SK-N-SH (cell line): ENCODE measurements at places on chromosomes 5 and 9. TPM values are rescaled to one million over a fixed set of nuclear protein-coding genes. Genes with fewer than 3 reads are reported as not detected.

The TLE4 gene
- 40.4 and 49.5 TPM in 2 replicates for polyA plus RNA-seq

- DNase-seq = no peak
Observed at GRCh38 chr9:73896061-73896460, 601.1 kb upstream of the RORB start.

- no peak for DNase-seq
Observed at GRCh38 chr9:20594608-20595007, 27.7 kb downstream of the MLLT3 start.

The ASTN2 gene
- 6.6 and 8.9 TPM in 2 replicates for polyA plus RNA-seq

The IFNA10 gene
- not detected in 2 replicates for polyA plus RNA-seq

DNA sequence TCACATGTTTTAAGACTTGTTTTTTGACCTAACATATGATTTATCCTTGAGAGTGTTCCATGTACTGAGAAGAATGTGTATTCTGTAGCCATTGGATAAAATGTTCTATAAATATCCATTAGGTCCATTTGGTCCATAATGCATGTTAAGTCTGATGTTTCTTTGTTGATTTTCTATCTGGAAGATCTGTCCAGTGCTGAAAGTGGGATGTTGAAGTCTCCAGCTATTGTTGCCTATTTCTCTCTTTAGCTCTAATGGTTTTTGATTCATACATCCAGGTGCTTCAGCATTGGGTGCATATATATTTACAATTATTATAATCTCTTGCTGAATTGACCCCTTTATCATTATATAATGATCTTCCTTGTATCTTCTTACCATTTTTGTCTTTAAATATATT is 451.1 kb downstream of the BRINP1 start:
- no peak for DNase-seq

GRCh38 chr9:86735772-86736458 is 211.4 kb downstream of the GAS1 start:
- DNase-seq = no peak
